Stimulated activated CD4-positive, alpha-beta T cell treated with anti-CD3 and anti-CD28 coated beads, TNF-alpha, amount 100 ng/mL, for 4 hours (primary cell): ENCODE measurements at places on chromosomes 5 and 9.

- DNase-seq: no peak
Measured at GRCh38 chr9:98687911-98688310, 20.8 kb downstream of the GABBR2 start.

- no peak for DNase-seq
Measured at GRCh38 chr9:107711542-107711941, 222.0 kb upstream of the KLF4 start.

DNA sequence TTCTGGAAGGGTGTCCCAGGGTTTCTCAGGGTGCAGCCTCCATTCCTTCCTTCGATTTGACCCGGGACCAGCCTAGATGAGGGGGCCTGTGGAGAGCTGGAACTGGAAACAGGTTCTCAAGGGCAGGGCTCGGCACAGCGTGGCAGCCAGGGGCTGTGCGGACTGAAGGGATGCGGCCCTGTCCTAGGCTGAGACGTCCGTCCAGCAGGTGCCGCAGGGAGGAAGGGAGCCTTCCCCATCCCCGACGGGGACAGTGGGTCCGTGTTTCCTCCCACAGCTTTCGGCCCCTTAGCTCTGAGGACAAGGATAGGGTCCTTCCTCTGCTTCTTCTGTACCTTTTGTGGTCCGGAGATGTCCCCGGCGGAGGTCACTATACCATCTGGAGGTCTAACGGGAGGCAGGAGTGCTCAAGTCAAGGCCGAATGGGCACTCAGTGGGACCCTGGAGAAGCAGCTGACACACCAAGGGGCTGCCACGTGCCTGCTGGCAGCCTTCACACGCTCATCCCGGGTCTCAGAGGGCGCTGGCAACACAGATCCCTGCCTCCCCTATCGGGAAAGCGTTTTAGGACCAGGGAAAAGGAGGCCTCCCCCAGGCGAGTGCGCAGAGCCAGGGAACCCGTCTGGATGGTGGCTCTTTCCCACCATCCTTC lies 49.9 kb downstream of the USP20 start:
- DNase-seq: no peak

DNA sequence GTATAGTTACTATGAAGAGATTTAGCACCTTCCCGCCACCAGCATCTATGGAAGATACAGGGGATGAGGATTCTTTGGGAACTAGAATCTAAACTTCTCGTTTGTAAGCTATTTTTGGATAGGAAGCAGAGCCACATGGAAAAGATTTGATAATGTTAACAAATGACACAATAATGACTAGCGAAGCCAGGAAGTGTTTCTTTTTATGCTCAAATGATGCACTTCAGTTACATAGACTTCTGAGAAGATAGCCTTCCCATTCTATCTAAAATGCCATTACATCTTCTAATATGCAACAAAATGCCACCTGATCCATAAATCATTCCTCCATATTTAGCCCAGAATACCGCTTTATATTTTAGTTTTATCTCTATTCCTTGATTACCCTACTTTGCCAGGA lies 17.0 kb upstream of the TNC start:
- no peak for DNase-seq

DNA sequence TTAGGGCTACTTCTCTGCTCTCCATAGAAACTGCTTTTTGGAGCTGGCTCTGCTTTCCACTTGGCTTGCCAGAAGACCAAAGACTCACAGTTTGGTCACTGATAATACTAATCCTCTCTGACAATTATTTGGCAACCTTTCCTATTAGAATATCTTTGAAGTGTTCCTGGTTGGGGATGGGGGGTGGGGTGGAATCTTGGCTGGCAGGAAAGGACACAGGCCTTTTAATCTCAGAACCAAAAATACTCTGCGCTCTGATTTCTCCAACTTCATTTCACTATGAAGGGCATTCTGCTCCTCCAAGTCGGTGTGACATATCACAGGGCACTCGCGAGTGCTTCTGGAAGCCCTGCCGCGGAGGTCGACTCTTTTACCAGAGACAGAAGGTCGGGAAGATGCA lies 1329.0 kb upstream of the WWC1 start:
- no peak for DNase-seq

DNA sequence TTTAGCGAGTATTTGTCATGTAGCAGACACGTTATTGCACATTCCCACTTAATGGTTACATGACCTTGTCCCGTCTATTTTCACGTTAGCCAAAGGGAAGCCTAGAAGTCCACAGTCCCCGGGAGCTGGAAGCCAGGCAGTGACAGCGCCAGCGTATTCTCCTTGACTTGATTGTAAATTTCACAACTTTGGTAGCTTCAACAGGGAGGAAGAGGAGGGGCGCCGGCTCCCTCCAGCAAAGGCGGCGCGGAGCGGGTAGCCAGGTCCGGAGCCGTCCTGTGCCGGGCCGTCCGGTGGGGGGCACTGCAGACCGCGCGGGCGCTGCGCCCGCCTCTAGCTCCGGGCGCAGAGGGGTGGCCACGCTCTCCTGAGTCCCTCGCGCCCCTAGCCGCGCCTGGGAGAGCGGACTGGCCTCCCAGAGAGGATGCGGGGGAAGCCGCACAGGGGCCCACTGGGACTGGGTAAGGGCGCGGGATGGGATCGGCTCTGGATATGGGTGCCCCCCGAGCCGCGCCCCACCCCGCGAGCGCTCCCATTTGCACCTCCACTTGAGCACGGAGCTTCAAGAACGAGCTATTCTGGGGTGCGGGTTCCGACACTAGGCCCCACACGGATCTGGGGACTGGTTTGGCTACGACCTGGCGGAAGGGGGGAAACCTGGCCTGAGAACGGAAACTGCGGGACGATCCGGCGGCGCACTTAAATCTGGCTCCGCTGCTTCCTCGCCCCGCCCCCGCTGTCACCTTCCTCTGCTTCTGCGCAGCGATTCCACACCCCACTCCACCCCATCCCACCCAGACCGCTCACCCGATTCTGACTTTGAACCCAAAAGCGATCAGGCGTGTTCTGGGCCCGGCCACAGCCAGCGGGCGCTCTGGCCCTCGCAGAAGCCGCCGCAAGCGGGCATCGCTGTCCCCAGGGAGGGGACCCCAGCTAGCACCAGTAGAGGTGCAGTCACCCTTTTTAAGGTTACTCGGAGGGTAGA lies 23.8 kb downstream of the KLF4 start:
- DNase-seq: no peak

GRCh38 chr5:143464723-143465490 lies 61.4 kb upstream of the NR3C1 start:
- no peak for DNase-seq

DNA sequence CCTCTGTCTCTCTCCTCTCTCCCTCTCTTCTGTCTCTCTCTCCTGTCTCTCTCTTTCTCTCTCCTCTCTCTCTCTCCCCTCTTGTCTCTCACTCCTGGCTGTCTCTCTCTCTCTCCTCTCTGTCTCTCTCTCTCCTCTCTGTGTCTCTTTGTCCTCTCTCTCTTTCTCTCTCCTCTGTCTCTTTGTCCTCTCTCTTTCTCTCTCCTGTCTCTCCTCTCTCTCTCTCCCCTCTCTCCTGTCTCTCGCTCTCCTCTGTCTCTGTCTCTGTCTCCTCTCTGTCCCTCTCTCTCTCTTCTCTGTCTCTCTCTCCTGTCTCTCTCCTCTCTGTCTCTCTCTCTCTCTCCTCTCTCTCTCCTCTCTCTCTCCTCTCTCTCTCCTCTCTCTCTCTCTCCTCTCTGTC lies 25.0 kb downstream of the STK32A start:
- DNase-seq: no peak

GRCh38 chr9:99894826-99895225 lies 11.6 kb upstream of the STX17 start:
- no peak for DNase-seq

DNA sequence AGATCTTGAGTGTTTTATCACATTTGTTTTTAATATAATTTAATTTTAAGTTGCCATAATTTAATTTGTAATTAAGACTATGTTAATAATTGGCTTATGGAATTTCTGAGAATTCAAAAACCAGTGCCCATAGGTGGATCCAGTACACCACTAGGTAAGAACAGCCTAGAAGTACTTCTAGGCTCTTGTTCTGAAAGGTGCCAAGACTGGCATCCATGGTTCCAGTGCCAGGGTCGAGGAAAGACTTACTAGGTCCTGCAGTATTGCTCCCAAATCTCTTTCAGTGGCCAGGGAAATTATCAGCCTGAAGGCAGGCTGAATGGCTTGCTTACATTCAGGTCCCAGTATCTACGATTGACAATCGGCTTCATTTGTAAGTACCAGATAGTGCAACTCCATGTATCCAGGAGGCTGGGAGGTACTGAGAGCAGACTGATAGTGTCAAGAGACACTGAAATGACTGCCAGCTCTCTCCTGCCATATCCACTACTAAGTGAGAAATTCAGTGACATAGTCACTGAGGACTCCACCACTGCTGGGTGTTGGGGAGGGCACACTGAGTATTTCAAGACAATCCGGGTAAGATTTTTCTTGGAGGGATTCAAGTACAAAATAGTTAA lies 159.2 kb upstream of the CCDC152 start:
- no peak for DNase-seq

DNA sequence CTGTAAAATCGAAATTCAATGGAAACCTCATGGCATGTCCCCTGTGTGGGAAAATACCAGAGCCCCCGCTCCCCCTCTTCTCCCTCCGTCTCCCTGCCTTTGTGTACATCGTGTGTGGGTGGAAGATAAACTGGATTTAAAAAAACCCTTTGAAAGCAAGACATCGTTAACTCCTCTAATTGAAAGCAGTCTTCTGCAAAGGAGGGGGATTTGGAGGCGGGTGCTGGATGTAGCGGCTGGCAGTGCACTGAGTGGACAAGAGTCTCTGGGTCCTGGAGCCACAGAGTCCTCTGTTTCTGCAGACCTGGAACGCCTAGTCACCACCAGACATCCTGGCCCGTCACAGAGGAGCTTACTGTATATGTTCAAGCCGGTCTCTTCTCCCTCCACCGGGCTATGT lies 169.4 kb downstream of the PAPPA start:
- DNase-seq: no peak

DNA sequence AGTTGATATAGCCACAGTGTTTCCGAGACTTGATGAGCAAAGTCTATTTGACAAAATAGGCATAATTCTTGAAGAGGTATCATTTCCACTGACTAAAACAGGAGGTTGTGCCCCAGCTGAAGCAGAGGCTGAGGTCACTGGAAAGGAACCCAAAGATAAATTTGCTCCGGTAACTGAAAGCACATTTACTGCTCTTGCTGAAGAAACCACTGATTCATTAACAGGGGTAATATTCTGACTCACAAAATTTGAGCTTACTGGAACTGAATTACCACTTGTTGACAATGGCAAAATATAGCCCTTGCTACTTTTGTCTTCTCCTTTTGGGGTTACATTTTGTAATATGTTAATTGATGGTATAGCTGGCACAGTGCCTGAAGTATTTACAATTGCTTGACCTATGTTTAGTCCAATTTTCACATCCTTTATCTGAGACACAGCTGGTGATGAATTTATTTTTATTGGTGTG lies 30.2 kb downstream of the MLANA start:
- no peak for DNase-seq

DNA sequence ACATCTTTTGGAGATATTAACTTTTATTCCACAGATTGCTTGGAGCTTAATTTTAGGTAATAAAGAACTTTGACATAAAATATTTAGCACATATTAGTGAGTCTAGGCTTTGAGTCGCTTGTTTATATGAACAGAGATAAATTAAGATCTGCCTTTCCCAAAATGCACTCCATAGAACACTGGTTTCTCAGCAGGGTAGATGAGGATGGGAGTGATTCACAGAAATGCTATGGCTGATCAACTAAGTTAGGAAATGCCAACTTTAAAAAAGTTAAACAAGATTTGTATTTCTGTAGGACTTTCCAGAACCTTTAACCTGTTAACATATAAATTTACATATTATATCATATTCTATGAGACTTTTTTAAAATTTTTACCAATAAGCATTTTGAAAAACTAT lies 65.2 kb downstream of the STARD4 start:
- DNase-seq: no peak

- DNase-seq: no peak
Measured at GRCh38 chr5:87136733-87137132, 130.9 kb upstream of the RASA1 start.

DNA sequence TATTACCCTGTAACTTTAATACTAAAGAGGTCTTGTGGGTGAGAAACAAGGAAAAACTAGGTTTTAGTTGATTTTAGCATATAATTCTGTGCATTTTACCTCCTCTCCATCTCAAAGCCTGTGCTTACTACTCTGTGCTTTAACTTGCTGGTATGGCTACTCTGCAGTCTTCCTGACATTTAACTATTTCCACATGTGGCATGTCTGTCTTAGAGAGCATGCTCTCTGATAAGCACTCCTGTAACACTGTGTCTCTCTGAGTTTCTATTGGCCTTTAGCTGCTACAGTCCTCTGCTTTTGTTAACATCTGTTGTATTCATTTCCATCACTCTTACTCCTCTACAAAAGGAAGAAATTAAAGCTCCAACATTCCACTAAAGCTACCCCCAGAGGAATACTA lies 418.3 kb downstream of the RAB3C start:
- no peak for DNase-seq

- DNase-seq: no peak
Measured at GRCh38 chr5:132177691-132178149, 49.9 kb downstream of the P4HA2 start.

DNA sequence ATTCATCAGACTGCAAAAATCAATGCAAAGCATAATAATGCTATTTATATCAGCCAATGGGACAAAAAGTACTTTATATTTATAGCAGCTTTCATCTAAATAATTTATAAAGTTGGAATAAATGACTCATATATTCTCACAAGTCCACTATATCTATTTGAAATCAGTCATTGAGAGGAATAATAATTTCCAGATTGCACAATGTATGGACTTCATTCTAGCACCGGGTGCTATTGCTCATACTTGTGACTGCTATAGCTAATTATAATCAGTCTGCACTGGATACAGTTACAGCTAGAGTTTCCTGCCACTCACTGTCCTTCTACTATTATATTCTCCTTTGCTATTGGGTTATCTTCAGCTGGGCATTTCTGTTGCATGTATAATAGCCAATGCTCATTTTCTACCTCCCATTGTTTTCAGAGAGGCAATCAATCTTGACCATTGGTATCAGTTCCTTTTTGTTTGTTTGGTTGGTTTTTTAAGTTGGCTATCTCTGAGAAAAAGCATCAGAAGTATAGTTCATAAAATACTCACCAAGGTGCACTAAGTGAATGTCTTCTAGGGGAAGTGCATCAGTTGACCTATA lies 1.9 kb downstream of the CDH18 start:
- DNase-seq: no peak

DNA sequence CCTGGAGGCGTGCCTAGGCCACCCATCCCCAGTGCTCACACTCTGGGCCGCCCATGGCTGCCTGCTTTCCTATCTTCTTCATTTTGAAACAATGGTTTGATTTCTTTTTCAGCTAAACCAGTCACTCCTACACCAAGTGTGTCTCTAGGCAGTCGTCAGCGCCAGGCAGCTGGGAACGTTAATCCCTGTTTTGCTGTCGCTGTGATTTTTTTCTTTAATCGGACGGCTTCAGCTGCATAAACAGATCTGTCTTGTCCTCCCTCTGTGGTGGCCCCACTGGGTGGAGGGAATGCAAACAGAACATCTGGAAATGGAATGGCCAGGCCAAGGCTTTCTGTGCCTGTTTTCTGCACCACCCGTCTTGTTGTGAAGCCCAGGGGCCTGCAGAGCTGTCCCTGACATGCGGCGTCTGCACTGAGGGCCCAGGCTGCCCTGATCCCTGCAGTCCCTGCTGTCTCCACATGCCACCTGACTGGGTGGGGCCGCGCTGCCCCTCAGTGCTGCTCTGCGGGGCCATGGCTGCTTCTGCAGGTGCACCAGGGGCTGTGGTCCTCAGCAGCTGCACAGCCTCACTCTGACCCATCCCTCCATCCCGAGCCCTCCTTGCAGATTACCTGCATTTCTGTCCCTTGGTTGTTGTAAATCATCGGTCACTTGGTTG lies 51.5 kb downstream of the WNK2 start:
- DNase-seq: no peak

- DNase-seq: no peak
Measured at GRCh38 chr5:114055318-114056184, 306.3 kb upstream of the KCNN2 start.
